ENCODE measurements at places on chromosomes 5 and 9.

- no peak for DNase-seq
Measured at GRCh38 chr5:177367981-177368868, 10.5 kb downstream of the RGS14 start.

DNA sequence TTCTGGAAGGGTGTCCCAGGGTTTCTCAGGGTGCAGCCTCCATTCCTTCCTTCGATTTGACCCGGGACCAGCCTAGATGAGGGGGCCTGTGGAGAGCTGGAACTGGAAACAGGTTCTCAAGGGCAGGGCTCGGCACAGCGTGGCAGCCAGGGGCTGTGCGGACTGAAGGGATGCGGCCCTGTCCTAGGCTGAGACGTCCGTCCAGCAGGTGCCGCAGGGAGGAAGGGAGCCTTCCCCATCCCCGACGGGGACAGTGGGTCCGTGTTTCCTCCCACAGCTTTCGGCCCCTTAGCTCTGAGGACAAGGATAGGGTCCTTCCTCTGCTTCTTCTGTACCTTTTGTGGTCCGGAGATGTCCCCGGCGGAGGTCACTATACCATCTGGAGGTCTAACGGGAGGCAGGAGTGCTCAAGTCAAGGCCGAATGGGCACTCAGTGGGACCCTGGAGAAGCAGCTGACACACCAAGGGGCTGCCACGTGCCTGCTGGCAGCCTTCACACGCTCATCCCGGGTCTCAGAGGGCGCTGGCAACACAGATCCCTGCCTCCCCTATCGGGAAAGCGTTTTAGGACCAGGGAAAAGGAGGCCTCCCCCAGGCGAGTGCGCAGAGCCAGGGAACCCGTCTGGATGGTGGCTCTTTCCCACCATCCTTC lies 49.9 kb downstream of the USP20 start:
- DNase-seq = no peak

- no peak for DNase-seq
Measured at GRCh38 chr5:31113101-31113500, 80.4 kb upstream of the CDH6 start.

DNA sequence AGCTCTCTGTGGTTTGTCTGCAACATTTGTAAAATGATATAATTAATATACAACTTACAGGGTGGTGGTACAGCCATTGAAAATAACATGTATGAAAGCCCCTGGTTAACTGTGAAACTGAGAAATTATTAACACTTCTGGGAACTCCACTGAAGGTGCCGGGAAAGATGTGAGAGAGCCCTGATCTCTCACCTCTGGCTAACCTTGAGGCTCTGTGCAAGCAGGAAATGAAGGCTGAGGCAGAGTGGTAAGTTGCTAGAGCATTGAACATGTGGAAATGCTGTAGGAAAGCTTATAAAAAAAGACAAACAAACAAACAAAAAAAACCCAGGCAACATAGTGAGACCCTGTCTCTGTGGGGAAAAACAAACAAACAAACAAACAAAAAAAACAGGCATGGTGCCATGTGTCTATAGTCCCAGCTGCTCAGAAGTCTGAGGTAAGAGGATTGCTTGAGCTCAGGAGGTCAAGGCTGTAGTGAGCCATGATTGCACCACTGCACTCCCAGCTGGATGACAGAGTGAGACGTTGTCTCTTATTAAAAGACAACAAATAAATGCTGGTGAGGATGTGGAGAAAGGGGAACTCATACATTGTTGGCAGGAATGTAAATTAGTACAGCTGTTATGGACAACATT lies 7.5 kb downstream of the CATSPER3 start:
- no peak for DNase-seq

DNA sequence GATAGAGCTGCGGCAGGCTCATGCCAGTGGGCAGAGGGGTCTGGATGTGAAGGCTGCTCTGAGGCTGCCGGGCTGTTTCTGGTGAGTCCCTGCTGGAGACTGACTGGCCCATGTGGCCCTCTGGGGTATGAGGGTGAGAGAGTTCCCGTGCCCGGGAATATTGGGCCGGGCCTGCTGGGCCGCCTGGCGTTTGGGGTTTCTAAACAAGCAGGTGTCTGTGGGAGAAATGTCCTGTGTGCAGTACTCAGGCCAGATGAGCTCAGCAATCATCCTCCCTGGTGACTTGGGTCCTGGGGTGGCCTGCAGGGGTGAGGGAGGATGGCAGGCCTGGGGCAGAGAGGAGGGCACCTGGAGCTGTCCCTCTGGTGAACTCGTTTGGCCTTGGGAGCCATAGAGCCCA lies 74.9 kb downstream of the MACROH2A1 start:
- DNase-seq = no peak

- DNase-seq = no peak
Measured at GRCh38 chr5:35938568-35939227, at the start of gene CAPSL. Gene CAPSL, minus strand, starts transcription at chr5:35938622. Its CDS starts 17,502 bp downstream, at chr5:35921120.

- DNase-seq = no peak
Measured at GRCh38 chr5:144468571-144468970, 297.9 kb downstream of the KCTD16 start.

DNA sequence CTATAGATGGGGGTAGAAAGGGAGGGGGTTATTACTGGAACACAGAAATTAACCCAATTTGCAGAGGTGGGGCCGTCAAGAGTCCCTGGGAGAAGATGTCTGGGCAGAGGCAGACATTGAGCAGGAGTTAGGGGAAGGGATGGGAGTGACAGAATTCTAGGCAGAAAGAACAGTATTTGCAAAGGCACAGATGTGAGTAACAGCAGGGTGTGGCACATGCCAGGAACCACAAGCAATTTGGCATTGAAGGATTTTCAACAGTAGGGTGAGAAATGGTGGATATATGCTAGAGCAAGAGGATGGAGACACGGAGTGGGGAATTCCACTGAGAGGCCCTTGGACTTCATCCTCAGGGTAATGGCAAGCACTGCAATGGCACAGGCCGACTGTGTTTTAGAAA lies 71.6 kb upstream of the FRRS1L start:
- no peak for DNase-seq
